Small intestine (tissue), 16 donors: ENCODE measurements at places on chromosomes 3 and 15. TPM values are rescaled to one million over a fixed set of nuclear protein-coding genes. Genes with fewer than 3 reads are reported as not detected.
A peak's percentile ranks its signal among the peaks of the same experiment; 100 is the strongest.

- no peak overlapping the region for H3K4me3 ChIP-seq
- no peak overlapping the region for H3K27ac ChIP-seq
- no peaks in the 10 kb centered on the region for H3K36me3 ChIP-seq
- H3K4me1 ChIP-seq, result peaks cover 22% of the 10 kb centered on the region
- DNase-seq, result no peak
Measured at GRCh38 chr3:170471149-170471548, 52.5 kb downstream of the CLDN11 start.

GRCh38 chr15:95669146-95669922 lies 661.2 kb upstream of the NR2F2 start:
- no peaks in the 10 kb centered on the region for H3K36me3 ChIP-seq
- H3K4me3 ChIP-seq, result no peak overlapping the region
- H3K4me1 ChIP-seq, result no peaks in the 10 kb centered on the region
- no peaks in the 10 kb centered on the region for H3K27me3 ChIP-seq
- DNase-seq, result no peak
- H3K27ac ChIP-seq, result no peak overlapping the region

GRCh38 chr3:120506828-120507774 lies 56.3 kb upstream of the FSTL1 start:
- no peak overlapping the region for H3K27ac ChIP-seq
- H3K4me3 ChIP-seq, result no peak overlapping the region
- no peaks in the 10 kb centered on the region for H3K27me3 ChIP-seq
- no peaks in the 10 kb centered on the region for H3K36me3 ChIP-seq
- peak; percentile 11 for DNase-seq

GRCh38 chr15:89916660-89917059 lies 3.9 kb upstream of the ARPIN start:
- no peak overlapping the region for H3K4me3 ChIP-seq
- no peak for DNase-seq
- no peaks in the 10 kb centered on the region for H3K27me3 ChIP-seq
- peaks cover 11% of the 10 kb centered on the region for H3K4me1 ChIP-seq
- H3K27ac ChIP-seq, result no peak overlapping the region

Gene TMEM108
- polyA plus RNA-seq, result 0.41 TPM
